ENCODE measurements at places on chromosomes 6 and 20. TPM values are rescaled to one million over a fixed set of nuclear protein-coding genes. Genes with fewer than 3 reads are reported as not detected.
A peak's percentile ranks its signal among the peaks of the same experiment; 100 is the strongest.

DNA sequence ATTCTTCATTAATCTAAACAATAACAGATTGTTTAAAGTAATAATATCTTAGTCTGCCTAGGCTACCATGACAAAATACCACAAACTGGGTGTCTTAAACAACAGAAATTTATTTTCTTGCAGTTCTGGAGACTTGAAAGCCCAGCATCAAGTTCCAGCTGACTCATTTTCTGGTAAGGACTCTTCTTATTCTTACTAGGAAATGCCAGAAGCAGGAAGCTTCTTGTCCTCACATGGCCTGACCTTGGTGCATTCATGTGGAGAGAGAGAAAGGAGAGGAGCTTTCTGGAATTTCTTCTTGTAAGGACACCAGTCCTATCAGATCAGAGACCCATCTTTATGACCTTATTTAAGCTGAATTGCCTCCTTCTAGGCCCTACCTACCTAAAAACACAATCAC lies 110.5 kb downstream of the ANKRD60 start:
- no peak for DNase-seq
- no peaks in the 10 kb centered on the region for H3K4me1 ChIP-seq
- H3K36me3 ChIP-seq = no peaks in the 10 kb centered on the region
- H3K27me3 ChIP-seq = no peaks in the 10 kb centered on the region

DNA sequence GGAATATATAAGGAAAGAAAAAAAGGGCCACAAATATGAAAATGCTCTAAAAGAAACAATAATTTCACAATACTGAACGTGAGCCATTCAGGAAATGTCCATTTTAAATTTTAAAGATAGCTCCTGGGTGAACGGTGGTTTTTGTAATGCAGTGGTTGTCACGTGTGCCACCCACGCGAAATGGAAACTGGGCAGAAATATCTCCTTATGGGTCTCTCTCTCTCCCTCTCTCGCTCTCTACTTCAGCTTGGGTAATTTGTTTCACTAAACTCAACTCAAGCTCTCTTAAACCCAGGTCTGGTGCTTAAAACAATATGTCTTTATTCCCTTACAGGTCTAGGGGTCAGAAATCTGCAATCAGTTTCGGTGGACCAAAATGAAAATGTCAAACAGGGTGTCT lies 150.8 kb downstream of the OR2B2 start:
- no peaks in the 10 kb centered on the region for H3K36me3 ChIP-seq
- peaks cover 10% of the 10 kb centered on the region for H3K4me1 ChIP-seq
- no peak overlapping the region for H3K27ac ChIP-seq
- peaks cover 8% of the 10 kb centered on the region for H3K27me3 ChIP-seq
- peak overlapping the region; percentile 85 for H3K4me3 ChIP-seq

DNA sequence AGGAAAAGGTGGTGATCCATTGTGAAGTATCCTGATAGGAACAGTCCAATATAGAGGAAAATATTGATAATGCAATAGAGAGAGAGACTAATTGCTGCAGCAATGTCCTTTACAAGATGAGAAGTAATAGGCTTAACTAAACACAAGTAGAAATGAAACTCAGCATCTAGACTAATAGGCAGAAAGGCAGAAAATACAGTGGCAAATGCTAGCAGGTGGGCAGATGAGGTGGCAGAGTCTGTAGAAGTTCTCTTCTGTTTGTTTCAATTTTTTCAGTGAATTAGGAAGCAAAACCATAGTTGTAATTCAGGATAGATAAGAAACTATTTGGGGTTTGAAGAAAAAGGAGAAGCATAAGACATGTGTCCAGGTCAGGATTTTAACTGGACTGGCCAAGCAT lies 236.7 kb upstream of the HS3ST5 start:
- H3K27ac ChIP-seq = no peak overlapping the region
- DNase-seq = no peak
- no peaks in the 10 kb centered on the region for H3K27me3 ChIP-seq
- H3K36me3 ChIP-seq = peaks cover 17% of the 10 kb centered on the region
- no peaks in the 10 kb centered on the region for H3K4me1 ChIP-seq
- no peak overlapping the region for H3K4me3 ChIP-seq

DNA sequence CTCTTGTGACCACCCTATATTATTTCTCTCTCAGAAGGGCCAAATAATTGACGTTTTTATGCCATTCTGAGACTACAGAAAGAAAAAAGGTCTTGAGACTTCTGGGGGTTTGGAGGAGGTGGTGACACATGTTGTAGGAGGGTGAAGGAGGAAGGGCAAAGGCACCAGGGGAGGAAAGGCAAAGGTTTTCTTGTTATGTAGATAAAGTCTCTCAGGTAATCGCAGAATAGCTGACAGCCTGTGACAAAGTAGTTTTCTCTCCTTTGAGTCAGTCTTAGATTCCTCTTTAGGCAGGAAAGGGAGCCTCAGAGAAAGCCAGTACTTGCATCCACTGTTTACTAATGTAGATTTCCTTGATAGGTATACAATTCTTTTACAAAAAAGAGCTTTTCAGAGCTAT lies 23.6 kb downstream of the OR2B2 start:
- H3K4me1 ChIP-seq = peaks cover 15% of the 10 kb centered on the region
- H3K4me3 ChIP-seq = peak overlapping the region; percentile 12
- DNase-seq = no peak
- H3K27me3 ChIP-seq = peaks cover 7% of the 10 kb centered on the region
- H3K36me3 ChIP-seq = no peaks in the 10 kb centered on the region
- H3K27ac ChIP-seq = no peak overlapping the region

- H3K36me3 ChIP-seq = no peaks in the 10 kb centered on the region
- peak within 1 kb of the TSS; percentile 88 for H3K4me3 ChIP-seq
- peaks cover 6% of the 10 kb centered on the region for H3K4me1 ChIP-seq
- peaks cover 3% of the 10 kb centered on the region for H3K27me3 ChIP-seq
- H3K27ac ChIP-seq = peak within 1 kb of the TSS; percentile 23
These were observed at the start of gene NRSN1 for GRCh38 chr6:24125980-24126379. Gene NRSN1 (plus strand): TSS chr6:24126215. CDS start chr6:24134328, 8,113 bp downstream.

- H3K4me3 ChIP-seq = peak overlapping the region; percentile 49
- H3K27me3 ChIP-seq = peaks cover 35% of the 10 kb centered on the region
- H3K27ac ChIP-seq = no peak overlapping the region
- H3K36me3 ChIP-seq = peaks cover 4% of the 10 kb centered on the region
These were observed 2.1 kb downstream of the COL12A1 start for GRCh38 chr6:75203721-75204120.

DNA sequence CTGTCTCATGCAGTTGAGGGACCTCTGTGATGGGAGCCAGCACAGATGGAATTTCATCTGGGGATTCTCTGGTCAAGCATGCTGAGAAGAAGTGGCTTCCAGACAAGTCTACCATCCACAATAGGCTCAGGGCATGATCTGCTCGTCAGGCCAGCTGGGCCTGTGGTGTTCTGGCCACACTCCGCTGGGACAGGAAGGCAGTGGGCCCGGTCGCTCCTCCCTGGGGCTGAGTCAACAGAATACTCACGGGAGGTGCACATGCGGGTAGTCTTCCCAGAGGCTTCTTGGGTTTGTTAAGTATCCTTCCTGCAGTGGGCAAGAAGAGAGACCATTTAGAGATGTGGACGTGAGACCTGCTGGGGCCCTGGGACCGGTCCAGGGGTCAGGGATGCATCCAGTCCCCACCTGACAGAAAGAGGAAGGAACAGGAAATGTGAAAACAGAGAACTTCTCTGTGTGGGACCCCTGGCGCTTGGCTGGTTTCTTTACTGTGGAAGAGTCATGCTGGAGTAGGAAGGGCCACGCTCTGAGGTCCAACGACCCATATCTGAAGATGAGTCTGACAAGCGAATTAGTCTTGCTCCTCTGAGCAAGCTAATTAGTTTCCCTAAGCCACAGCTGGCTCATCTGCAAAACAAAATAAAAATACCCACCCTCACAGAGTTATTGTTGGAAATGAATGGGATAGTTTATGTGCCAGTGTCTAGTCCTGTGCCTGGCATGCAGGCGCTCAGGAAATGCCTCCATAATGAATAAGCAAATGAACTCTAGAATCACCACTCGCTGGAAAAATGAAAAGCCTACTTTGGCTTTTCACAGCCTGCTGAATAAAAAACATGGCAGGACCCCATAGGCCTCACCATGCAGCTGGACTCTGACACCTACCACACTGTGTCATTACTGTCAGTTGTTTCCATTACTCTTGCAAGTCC lies 67.3 kb downstream of the TRAM2 start:
- no peak overlapping the region for H3K4me3 ChIP-seq
- no peak overlapping the region for H3K27ac ChIP-seq
- peaks cover 4% of the 10 kb centered on the region for H3K27me3 ChIP-seq

DNA sequence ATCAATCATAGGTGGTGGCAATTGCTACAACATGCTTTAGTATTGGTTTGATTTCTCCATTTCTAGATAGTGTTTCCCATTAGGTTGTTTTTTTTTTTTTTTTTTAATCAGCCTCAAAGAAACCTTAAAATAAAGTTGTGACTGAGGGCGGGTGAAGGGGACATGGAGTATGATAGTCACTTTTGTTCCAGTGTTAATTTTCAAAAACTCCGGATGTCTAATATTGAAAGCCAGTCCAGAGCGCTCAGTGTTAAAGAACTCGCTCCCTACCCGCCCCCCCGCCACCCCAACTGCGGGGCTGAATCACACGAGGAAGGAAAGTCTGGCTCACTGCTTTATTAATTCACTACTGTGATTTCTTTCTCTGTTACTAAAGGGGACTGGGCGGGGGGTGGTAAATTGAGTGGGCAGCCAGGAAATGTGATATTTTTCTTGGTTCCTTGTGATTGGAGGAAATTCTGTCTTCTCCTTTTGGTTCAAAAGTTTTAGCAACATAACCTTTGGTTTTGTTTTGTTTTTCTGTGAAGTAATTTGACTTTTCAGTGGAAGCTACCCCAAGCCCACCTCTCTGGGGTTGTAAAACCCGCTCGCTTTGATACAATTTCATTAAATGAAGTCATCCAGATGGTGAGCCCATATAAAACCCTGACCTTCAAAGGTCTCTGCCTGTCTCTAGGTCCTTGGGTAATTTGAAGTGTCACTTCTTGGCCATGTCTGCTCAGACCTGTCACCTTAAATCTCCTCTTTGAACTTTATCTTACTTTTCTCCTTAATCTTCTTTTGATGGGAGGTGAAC lies 38.0 kb downstream of the TNFAIP3 start:
- no peak overlapping the region for H3K27ac ChIP-seq
- H3K36me3 ChIP-seq = no peaks in the 10 kb centered on the region
- DNase-seq = no peak
- H3K27me3 ChIP-seq = no peaks in the 10 kb centered on the region
- no peak overlapping the region for H3K4me3 ChIP-seq
- no peaks in the 10 kb centered on the region for H3K4me1 ChIP-seq

The ROS1 gene
- total RNA-seq = not detected

The HRH3 gene
- 13.7 TPM for total RNA-seq
